K562 (cell line): ENCODE measurements at places on chromosomes 2 and 18. TPM values are rescaled to one million over a fixed set of nuclear protein-coding genes. Genes with fewer than 3 reads are reported as not detected.

GRCh38 chr2:196434217-196434616 is 205.3 kb upstream of the CCDC150 start:
- no peaks in the 10 kb centered on the region for H3K4me1 ChIP-seq
- H3K27me3 ChIP-seq = no peaks in the 10 kb centered on the region
- H3K4me3 ChIP-seq = no peak overlapping the region
- H3K36me3 ChIP-seq = no peaks in the 10 kb centered on the region

Gene SEMA4C
- total RNA-seq = 45.2 and 54.4 TPM in 2 replicates

DNA sequence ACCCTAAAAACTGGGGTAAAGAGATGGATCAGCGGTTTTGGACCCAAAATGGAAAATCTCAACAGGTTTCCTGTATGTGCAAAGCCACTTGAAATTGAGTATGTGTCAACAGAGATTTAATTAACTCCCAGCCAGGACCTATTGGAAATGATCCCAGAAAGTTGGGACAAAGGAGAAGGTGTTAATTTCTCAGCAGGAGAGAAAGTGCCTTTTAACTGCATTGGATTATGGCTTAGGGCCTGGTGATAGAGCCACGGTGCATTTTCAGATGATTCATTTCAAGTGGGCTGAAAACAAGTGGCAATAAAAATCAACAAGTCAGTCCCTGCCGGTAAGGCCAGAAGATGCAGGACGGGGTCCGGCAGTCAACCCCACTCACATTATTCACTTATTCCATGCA is 80.2 kb upstream of the BCL11A start:
- no peak overlapping the region for H3K27ac ChIP-seq
- DNase-seq = no peak
- H3K4me1 ChIP-seq = no peaks in the 10 kb centered on the region
- no peaks in the 10 kb centered on the region for H3K36me3 ChIP-seq
- H3K27me3 ChIP-seq = peaks cover 30% of the 10 kb centered on the region

- no peaks in the 10 kb centered on the region for H3K36me3 ChIP-seq
- H3K4me1 ChIP-seq = no peaks in the 10 kb centered on the region
- H3K27ac ChIP-seq = no peak overlapping the region
- no peak for DNase-seq
- no peak overlapping the region for H3K4me3 ChIP-seq
Observed at GRCh38 chr2:229169751-229170150, 101.3 kb downstream of the PID1 start.

DNA sequence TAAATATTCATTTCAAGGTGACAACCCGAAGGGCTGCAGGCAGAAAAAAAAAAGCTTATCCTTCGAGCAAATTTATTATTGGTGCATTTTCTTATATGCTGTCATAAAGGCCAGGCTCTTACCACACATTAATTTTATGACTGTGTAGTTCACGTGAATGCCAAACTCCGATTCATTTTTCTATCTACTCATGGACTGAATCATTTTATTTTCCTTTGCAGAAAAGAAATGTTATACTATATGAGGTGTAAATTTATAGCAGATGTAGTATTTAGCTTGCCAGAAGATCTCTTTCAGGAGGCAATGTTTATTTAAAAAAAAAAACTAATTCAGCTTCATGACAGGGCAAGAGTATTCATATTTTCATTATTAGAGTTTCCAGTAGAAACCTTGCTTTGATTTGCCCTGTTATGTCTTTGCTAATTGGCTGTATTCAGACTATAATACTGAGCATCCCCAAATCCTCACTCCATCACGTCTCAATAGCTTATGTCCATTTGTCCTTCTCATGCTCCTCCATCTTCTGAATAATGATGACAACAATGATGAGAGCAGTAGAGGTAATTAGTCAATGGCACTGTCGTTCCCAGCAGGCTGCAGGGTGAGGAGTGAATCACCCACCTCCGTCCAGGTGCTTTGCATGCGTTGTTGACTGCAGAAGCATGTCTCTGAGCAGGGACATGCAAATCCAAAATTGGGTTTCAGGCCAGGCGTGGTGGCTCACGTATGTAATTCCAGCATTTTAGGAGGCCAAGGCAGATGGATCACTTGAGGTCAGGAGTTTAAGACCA is 101.1 kb upstream of the RAB12 start:
- no peaks in the 10 kb centered on the region for H3K4me1 ChIP-seq
- no peaks in the 10 kb centered on the region for H3K36me3 ChIP-seq
- no peak overlapping the region for H3K4me3 ChIP-seq
- no peak for DNase-seq
- no peak overlapping the region for H3K27ac ChIP-seq

Gene FASTKD1
- 90.0 and 114 TPM in 2 replicates for total RNA-seq

Gene BOLL
- 0.11 and 0.13 TPM in 2 replicates for total RNA-seq

DNA sequence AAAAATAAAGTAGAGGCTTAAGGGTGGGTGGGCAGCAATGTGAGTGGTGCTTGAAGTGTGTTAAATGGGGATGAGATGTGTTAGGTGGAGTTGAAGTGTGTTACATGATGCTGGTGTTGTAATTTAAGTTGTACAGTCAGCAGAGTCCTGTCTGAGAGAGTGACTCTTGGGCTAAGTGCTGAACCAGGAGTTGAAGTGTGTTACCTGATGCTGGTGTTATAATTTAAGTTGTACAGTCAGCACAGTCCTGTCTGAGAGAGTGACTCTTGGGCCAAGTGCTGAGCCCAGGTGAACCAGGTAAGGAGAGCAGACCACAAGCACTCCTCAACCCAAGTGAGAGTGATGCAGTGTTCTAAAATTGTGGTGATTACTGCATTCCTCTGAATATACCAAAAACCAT is 40.6 kb downstream of the LCLAT1 start:
- no peak overlapping the region for H3K4me3 ChIP-seq
- no peaks in the 10 kb centered on the region for H3K27me3 ChIP-seq
- no peaks in the 10 kb centered on the region for H3K4me1 ChIP-seq
